ENCODE measurements at places on chromosomes 6 and 20.
A peak's percentile ranks its signal among the peaks of the same experiment; 100 is the strongest.

DNA sequence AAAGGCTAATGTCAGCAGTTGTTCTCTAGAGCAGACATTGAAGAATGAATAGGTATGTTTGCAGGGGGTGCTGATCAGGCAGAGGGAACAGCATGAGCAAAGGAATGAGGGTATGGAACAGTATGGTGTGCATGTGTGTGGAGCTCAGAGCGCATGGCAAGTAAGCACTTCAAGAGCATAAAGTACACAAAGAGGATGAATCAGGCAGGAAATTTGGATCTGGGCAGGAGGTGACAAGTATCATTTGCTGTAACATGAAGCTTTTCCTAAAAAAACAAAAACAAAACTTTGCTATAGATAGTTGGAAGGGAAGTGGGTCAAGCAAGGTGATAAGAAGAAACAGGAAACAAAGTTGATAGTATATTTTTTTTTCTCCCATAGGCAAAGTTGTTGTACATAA lies 746.8 kb downstream of the HDGFL1 start:
- DNase-seq, result no peak

GRCh38 chr6:52155791-52156576 lies 30.2 kb upstream of the IL17A start:
- no peak for DNase-seq

DNA sequence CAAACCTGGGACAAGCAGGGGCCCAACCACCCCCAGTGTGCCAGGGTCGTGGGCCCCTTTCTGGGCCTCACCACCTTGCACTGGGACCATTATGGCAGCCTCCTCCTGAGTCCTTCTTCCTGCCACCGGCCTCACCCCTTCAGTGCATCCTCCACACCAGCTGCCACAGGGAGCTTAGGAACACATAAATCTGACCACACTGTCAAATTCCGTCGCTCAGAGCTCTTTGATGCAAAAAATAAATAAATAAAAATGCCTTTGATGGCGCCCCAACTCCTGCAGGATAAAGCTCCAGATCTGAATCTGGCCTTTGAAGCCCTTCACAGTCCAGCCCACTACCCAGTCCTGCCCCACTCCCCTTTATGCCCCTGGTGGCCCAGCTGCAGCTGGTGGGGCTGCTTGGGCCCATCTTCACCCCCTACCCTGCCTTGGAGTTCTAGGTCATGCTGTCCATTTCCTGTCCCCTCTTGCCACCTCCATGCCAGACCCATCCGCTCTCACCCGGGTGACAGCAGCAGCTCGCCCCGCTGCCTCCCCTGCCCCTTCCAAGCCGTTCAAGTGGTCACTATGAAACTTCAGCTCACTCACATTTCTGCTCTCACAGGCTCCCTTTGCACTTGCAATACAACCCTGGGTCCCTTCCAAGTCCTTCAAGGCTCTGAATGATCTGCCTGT lies 16.0 kb downstream of the MYH7B start:
- no peak for DNase-seq

DNA sequence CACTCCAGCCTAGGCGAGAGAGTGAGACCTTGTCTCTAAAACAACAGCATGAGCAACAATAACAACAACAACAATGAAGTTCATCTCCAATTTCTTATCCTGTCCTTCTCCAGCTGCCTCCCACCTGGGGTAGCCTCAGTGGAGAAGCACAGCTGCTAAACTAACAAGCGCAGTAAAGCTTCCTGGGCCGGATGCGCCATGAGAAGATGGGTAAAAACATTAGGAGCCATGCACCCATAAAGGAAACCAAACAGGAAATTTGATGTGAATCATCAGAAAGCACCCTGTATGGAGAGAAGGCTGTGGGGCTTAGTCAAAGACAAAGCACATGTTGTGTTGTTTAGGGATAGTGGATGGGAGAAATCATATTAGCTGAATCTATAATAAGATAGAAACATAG lies 61.1 kb upstream of the CCN6 start:
- DNase-seq, result peak; percentile 85

GRCh38 chr6:338815-339262 lies 46.6 kb downstream of the DUSP22 start:
- peak; percentile 24 for DNase-seq
